ENCODE measurements at places on chromosomes 6 and 20.

GRCh38 chr20:18683839-18684238, 96.0 kb downstream of the DTD1 start:
- no peak for DNase-seq

GRCh38 chr6:64128301-64129024, 492.9 kb downstream of the PHF3 start:
- DNase-seq: no peak

DNA sequence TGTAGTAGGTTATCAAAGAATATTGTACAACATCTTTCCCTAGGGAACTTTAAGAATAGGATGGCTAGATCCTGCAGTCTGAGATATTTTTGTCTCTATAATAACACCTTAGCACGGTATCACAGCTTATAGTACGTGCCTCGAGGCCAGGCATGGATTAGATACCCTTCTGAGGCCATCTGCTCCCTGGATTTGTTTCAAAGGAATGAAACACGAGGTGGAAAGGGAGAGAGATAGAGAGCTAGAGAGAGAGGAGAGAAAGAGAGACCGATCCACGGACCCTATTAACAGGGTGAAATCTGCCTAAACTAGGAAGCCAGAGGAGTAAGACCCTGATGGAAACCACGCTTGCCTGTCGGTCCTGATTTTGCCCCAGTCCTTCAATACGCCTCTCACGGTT, 92.5 kb downstream of the CD83 start:
- no peak for DNase-seq

- no peak for DNase-seq
Observed at GRCh38 chr6:134936931-134937330, 13.0 kb downstream of the ALDH8A1 start.
